ENCODE measurements at places on chromosomes 4 and X.

GRCh38 chrX:98029861-98030260 lies 1146.2 kb downstream of the RPA4 start:
- no peak for DNase-seq

DNA sequence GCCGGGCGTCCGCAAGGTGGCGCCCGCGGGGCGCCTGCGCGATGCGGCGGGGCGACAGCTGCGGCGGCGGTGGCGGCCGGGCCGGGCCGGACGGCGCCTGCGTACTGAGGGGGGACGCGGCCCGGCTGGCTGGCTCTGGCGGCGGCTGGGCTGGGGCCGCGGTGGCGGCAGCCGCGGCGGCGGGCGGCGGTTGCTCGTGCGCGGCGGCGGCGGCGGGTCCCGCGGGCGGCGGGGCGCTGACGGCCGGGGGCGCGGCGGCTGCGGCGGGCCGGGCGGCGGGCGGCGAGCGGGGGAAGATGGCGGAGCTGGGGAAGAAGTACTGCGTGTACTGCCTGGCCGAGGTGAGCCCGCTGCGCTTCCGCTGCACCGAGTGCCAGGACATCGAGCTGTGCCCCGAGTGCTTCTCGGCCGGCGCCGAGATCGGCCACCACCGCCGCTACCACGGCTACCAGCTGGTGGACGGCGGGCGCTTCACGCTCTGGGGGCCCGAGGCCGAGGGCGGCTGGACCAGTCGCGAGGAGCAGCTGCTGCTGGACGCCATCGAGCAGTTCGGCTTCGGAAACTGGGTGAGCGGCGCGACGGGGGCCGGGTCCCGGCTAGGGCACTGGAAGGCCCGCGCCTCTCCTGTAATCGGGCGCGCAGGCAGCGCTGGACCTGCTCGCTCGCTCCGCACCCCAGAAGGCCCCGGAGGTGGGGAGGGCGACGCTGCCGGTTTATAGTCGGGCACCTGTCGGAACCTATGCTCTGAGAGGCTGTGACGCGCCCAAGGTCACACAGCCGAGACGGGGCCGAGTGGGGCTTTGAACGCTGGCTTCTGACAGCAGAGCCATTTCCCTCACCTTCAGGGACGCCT lies at the start of gene TADA2B:
Gene TADA2B, plus strand, starts transcription at position 89 of the 853 bp plus-strand sequence. Its CDS starts 208 bp downstream, at position 297.
- DNase-seq = peak; percentile 55

DNA sequence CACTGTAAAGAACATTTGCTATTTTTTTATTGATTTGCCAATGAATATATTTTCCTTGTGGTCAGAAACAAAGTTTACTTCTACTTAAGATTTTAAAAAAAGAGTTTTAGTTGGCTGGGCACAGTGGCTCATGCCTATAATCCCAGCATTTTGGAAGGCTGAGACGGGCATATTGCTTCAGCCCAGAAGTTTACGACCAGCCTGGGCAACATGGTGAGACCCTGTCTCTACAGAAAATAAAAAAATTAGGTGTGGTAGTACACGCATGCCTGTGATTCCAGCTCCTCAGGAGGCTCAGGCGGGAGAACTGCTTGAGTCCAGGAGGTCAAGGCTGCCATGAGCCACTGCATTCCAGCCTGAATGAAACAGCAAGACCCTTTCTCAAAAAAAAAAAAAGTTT lies 36.8 kb downstream of the LRP2BP start:
- no peak for DNase-seq

- peak; percentile 32 for DNase-seq
These were observed 482 bp upstream of the MBTPS2 start for GRCh38 chrX:21838937-21839333.

DNA sequence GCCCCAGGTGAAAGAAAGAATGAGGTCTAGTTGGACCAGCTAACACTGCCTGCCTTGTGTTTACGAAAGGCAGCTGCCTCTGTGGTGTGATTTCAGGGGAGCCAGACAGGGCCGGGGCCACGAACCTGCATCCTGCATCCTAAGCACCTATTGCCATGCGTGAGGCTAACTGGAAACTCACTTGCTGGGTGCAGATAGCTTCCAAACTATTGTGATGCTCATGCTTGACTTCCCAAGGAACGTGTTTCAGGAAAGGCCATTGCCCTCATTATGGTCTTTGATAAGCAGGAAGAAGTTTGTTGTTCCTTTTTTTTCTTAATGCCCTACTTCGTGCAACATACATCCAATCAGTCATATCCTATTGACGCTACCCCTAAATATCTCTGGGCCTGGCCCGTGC lies 2.3 kb upstream of the IRF2 start:
- DNase-seq = no peak

DNA sequence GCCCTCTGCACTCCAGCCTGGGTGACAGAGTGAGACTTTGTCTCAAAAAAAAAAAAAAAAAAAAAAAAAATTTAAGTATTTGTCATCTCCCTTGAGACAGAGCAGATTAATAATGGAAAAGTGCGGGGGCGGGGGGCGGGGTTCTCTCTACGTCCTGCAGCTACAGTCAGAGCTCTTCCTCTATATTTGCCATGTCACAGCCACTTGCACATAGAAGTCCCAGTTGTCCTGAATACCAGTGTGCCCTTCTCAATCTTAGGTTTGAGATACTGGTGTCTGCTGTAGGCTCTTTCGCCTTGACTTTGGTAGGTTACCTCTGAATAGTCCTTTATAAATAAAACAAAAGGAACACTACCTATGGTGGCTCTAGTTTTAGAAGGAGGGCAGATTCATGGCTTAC lies 237.8 kb upstream of the PGRMC2 start:
- DNase-seq = peak; percentile 45
